ENCODE measurements at places on chromosomes 6 and 20.

DNA sequence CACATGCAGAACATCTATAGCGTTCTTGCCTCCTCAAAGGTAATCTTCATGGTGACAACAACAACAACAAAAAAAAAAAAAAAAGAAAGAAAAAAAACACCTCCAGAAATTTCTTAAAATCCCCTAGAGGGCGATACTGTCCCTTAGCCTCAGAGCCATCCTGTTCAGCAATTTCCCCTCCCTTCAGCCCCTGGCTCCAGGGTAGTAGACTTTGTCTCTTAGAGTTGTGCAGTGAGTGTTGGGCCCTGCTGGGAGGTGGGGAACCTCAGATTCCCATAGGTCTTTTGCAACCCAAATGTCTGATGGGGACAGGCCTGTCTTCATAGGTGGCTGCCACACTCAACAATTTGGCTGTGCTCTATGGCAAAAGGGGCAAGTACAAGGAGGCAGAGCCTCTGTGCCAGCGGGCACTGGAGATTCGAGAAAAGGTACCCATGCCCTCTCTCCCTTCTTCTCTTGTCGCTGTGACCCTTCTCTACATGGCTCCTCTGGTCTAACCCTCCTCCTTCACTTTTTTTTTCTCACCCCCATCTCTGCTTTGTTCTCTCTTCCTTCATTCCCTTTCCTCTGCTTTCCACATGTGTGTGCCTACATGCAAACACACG lies 6.0 kb upstream of the PTK7 start:
- DNase-seq, result no peak

DNA sequence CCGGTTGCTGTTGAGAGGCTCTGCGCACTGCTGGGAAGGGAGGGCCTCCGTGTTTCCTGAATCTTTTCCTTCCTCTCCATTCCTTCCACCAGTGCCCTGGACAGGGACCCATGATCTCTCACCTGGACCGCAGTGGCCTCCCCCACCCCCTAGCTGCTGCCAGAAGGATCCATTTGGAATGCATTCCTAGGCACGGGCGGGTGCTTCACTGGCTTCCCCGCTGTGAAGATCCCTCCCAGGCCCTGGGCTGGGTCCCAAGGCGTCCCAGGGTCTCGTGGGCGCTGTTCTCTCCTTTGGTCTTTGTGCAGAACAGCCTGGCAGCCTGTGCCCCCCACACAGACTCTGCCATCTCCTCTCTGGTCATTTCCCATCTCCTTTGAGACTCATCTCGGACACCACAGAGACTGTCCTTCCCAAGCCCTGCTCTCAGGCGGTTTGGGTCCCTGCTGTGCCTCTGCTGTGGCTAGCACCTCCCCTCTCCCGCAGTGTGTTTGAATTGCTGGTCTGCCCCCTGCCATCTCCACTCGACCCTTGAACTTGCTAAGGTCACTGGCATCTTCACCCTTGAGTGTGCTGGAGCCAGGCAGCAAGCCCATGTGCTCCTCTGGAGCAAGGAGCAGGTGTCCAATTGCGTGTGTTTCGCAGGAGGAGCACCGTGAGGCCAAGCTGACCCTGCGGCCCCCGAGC lies 59.0 kb downstream of the TCP11 start:
- DNase-seq, result no peak

GRCh38 chr20:9392892-9393857 lies 121.2 kb upstream of the LAMP5 start:
- no peak for DNase-seq

- no peak for DNase-seq
Measured at GRCh38 chr6:99434702-99435530, 9.8 kb upstream of the PNISR start.

- DNase-seq, result no peak
Measured at GRCh38 chr6:25447570-25447929, 168.4 kb downstream of the CARMIL1 start.

GRCh38 chr20:34562641-34563040 lies 4.1 kb downstream of the MAP1LC3A start:
- no peak for DNase-seq

DNA sequence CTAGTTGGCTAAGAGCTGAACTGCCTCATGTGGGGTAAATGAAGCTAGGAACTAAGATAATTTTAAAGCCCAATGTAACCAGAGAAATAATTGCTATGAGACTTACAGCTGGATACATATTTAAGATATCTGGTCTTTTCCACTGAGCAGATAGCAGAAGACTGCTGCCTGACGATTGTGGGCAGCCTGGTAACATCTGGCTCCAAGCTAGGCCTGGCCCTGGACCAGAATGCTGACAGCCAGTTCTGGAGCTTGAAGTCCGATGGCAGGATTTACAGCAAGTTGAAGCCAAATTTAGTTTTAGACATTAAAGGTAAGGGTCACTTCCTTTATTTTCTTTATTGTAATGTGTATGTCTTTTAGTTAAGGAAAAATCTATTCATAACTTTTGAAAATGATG lies 65.7 kb downstream of the RTN4IP1 start:
- no peak for DNase-seq

DNA sequence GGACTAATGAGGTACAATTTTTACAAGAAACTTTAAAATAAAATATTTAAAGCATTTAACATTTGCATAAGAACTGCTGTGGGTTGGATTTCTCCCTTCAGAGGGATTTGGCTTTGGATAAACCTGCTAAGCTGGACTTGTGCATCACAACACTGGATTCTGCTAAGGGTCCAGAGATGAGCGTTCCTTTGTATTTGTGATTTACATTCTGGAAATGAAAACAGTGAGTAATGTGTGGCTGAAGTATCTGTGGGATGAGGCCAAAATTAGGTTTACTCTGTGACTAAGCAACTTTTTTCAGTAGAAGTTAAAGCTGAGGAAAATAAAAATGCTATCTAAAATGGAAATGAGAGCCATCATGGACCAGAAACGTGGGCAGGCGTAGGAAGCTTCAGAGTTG lies 494.3 kb downstream of the EPM2A start:
- no peak for DNase-seq

- DNase-seq, result no peak
Measured at GRCh38 chr6:64014595-64014994, 379.0 kb downstream of the PHF3 start.

GRCh38 chr20:43457640-43458421 lies at the start of gene SRSF6:
TSS of gene SRSF6 (plus strand) at chr20:43457896. CDS start at chr20:43458034, 138 bp downstream.
- DNase-seq, result peak; percentile 84

DNA sequence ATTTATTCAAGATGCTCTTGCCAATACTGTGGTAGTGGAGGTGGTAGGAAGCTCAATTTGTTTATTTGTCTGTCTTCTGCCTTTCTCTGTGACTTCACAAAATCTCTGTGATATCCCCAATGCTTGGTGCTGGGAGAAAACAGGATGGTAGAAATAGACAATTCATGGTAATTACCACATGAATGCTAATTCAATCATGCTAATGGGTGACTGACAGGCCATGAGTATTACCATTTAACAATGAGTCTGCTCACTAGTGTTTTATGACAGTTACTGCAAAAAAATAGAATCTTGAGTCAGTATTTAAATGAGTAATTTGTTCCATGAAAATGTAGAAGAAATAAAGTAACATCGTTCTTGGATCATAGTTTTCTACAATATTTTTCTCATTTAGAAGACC lies 52.3 kb upstream of the FABP7 start:
- no peak for DNase-seq

GRCh38 chr6:67345946-67346345 lies 1289.1 kb upstream of the ADGRB3 start:
- no peak for DNase-seq

DNA sequence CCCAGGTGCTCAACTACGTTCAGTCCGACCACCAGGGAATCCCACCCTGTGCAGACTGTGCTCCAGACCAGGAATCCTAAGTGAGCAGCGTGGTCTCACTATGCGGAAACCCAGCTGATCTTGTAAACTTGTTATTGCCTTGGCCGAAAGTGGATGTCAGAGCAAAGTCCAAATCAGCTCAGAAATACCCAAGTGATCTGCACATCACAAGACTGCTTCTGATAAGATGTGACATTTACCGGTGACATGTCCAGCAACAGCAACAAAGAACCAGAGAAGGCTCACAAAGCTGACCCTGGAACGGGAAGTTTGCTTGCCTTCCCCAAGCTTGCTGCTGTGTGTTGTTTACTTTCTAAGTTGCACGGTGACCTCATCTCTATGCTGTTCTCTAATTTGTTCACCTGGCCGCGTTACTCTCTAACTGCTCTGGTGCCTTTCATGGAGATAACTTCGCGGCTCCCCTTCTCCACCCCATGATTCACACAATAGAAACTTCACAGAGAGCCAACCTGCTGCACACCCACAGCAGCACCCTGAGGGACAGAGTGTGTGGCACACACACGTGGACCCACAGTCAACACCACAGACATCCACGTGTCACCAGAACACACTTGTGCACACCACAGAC lies 1.7 kb downstream of the BNIP5 start:
- DNase-seq, result no peak

- no peak for DNase-seq
Measured at GRCh38 chr20:58604128-58604881, 46.8 kb upstream of the STX16 start.

DNA sequence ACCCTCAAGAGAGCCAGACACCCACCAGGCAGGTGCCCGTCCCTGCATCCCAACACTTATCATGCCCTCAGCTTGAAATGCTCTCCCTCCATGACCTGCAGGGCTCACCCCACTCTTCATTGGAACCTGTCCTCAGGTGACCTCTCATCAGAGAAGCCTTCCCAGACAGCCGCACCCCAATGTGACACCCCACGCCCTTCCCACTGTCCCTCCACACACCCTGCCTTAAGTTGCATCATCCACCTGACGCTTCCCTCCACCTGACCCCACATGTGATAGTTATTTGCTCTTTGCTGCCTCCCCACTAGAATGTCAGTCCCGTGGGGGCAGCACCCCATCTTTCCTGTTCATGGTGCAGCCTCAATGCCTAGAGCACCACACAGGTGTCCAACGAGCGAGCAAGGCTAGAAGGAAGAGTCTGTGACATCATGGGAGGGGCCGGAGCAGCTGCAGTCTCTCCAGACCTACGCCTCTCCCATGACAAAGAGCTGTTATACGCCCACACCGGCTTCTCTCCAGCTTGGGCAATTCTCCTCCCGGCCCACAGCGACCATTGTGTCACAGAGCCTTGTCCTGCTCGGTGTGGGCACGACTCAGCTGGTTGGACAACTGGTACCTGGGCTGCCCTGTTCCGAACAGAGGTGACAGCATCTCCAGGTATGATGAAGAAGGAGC lies 58.2 kb downstream of the NFATC2 start:
- no peak for DNase-seq

DNA sequence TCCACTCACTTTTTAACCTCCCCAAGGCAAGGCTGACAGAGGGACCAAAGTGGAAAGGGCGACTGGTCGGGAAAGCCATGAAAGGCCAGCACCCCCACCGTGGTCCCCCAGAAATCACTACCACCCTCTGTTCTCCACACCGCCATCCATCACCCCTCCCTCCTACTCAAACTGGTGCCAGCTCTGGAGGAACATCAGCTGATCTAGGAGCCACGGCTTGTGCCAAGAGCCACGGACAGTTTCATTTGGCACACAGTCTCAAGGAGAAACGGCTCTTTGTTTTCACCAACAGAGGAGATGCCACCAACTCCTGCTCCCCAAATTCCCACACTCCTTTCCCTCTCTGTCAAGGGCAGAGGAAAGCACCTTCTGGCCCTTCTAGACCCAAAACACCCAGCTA lies 26.0 kb downstream of the TBC1D7 start:
- no peak for DNase-seq

GRCh38 chr6:135004399-135004798 lies 50.2 kb downstream of the HBS1L start:
- DNase-seq, result no peak

- no peak for DNase-seq
Measured at GRCh38 chr20:39835130-39835842, 853.8 kb downstream of the MAFB start.

DNA sequence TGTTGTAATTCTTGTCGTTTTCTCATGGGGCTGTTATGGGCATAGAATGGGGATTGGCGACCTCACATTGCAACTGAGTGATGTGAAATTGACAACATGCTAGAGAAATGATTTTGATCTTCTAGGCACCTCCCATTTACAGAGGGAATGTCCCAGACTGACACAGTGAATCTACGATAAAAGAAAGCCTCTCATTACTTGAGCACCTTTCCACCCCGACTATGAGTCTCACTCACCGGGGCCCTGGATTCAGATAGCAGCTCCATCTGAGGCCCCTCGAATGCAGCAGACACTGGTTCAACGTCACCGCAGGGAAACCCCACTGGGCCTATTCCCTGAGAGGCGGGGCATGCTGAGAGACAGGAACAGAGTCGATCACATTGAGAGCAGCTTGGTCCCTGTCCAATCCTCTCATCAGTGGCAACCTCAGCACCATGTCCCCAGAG lies 49.1 kb downstream of the NFATC2 start:
- DNase-seq, result no peak

- no peak for DNase-seq
Measured at GRCh38 chr20:22758815-22759214, 174.4 kb upstream of the FOXA2 start.

DNA sequence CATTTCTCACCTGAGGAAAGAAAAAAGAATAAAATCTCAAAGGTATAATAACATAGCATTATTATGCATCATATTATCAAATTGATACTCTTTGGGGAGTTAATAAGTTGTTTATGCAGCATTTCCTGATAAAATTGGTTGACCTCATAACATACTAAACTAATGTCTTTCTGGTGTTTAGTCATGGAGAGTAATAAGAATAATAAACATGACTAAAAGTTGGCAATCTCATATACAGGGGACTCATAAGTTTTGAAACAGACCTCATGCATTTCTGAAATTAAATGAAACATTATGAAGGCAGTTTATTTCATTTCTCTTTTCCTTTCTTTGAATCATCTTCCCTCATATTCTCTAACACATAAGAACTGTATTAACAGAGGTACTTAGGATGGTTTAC lies 60.5 kb upstream of the PRDM1 start:
- no peak for DNase-seq

GRCh38 chr6:69663215-69663614 lies 133.6 kb downstream of the LMBRD1 start:
- no peak for DNase-seq

DNA sequence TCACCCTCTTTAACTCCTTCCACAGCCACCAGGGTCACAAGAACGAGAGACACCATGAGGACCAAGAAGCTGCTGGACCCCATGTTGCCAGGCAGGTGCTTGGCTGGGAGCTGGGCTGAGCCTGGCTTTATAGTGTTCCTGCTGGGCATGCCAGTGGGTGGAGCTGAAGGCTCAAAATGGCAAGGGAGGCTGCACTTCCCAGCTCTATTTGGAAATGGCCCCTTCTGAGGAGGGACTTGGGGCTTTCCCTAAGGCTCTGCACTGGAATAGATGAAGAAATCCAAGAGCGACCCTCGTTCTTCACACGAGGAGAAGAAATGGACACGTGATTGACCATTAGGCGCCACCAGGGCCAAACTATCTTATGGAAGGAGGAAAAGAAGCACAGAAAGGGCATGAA lies at the start of gene WFDC12:
TSS of gene WFDC12 (minus strand) at position 101 of the 400 bp plus-strand sequence. CDS start at position 83, 18 bp downstream.
- DNase-seq, result no peak

DNA sequence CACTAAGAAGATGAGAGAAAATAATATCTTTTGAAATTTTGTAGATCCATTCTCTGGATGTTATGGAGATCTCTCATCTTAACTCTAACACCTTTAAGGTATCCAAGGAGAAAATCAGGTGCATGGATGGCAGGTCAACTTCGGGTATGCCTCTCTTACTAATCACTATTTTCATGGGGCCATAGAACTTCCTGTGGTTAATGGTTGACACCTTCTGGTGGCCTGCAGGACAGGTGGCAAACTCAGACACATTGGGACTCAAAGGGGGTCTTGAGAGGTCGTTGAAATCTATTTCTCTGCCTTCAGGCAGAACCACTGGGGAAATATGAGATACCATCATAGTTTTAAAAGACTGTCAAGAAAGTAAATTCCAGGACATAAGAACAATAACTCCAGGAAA lies 76.5 kb downstream of the ADAT2 start:
- no peak for DNase-seq

GRCh38 chr6:155195903-155196302 lies 67.9 kb upstream of the CLDN20 start:
- no peak for DNase-seq
